ENCODE measurements at places on chromosomes 3 and 15.

GRCh38 chr3:49519296-49519695 lies 35.0 kb upstream of the BSN start:
- DNase-seq: no peak

- no peak for DNase-seq
Observed at GRCh38 chr15:75069301-75069925, 46.0 kb downstream of the PPCDC start.

DNA sequence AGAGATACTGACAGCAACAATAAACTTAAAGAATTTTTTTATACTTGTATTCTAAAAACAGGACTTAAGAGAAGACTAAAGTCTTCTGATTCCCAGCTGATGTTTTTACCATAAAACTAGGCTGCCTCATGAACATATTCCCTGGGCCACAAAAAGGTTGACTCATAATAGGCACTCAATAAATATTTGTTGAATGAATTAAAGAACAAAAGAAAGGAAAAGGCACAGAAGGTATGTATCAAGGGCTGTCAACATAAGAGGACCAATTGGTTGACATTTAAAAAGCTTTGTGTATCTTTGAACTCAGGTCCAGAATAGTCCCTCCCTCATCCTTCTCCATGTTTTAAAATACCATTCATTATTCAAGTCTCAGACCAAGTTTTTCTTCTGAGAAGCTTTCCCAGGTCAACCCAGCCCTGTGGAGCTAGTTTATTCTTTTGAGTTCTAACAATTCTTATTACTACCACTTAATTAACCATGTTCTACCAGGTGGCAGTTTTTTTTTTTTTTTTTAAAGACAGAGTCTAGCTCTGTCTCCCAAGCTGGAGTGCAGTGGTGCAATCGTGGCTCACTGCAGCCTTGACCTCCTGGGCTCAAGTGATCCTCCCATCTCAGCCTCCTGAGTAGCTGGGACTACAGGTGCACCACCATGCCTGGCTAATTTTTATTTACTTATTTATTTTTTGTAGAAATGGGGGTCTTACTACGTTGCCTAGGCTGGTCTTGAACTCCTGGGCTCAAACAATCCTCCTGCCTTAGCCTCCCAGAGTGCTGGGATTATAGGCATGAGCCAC lies 17.5 kb upstream of the ARHGEF3 start:
- no peak for DNase-seq

DNA sequence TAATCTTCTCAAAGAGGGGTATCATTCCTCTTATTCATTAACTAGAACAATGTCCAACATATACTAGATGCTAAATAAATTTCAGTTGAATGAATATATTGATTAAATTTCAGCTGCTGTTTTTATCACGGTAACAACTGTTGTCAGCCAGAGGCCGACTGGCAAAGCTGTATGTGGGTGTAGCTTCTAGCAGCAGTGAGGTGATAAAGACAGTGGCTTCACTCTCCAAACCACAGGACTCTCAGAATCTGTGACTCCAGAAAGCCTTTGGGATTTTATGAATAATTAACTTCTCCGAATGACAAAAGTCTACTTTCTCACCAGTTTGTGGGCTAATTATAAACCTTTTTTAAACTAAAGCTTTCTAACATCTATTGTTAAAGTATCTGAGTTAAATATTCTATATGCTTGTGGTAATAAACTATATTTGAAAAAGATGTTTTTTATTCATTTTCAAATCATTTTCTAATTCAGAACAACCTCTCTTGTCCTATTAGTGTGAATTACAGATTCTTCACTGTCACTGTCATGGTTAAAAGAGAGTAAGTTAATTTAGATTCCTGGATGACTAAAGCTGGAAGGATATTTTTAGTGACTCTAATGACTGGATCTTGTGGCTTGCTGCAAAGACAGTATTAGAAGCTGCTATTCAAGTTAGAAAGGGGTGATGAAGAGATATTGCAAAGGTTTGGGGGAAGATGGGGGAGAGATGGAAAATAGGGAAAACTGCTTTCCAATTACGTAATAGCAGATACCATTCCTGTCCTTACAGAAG lies 796.4 kb upstream of the ARPP21 start:
- no peak for DNase-seq

DNA sequence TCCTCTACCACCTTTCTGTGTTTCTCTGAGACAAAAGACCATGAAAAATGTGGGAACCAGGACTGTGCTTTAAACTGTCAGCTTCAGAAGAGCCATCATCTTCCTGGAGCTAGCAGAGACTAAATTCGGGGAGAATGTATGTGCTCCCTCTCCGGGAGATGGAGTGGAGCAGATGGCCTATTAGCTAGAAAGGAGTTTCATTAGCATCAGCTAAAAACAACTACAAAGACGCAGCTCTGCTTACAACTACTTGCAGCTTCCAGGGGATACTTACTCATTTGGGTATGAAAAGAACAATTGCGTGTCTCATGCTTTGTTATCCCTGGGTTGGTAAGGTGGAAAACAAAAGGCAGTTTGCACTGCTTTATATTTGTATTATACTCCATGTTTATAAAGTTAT lies 159.6 kb downstream of the MFSD1 start:
- DNase-seq: no peak

DNA sequence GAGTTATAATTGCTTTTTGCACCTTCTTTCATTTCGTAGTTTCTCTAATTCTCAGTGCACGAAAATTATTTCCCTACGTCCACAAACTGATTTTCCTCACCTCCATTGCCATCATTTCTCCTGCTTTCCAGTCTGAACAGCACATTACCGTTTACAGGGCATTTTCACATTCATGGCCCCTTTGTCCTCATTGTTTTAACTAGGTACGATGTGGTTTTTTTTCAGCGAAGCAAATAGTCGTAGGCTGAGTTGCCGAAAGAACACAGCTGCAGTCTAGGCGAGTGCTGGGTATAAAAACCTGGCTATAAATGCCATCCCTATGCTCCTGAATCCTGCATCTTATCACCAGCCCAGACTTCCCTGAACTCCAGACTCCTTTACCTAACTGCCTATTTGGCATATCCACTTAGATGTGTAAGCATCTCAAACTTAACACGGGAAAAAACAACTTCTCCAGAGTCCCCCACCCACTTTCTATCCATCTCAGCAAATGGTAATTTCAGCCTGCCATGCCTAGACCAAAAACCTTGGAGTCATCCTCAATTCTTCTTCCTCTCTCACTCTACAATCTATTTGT lies 691 bp upstream of the FSIP1 start:
- DNase-seq: no peak

GRCh38 chr3:192011137-192011536 lies 550.2 kb downstream of the PYDC2 start:
- DNase-seq: no peak

GRCh38 chr15:34795267-34796081 lies at the start of gene ACTC1:
Gene ACTC1 (minus strand): TSS chr15:34795549. CDS start chr15:34794808, 741 bp downstream.
- peak; percentile 13 for DNase-seq

DNA sequence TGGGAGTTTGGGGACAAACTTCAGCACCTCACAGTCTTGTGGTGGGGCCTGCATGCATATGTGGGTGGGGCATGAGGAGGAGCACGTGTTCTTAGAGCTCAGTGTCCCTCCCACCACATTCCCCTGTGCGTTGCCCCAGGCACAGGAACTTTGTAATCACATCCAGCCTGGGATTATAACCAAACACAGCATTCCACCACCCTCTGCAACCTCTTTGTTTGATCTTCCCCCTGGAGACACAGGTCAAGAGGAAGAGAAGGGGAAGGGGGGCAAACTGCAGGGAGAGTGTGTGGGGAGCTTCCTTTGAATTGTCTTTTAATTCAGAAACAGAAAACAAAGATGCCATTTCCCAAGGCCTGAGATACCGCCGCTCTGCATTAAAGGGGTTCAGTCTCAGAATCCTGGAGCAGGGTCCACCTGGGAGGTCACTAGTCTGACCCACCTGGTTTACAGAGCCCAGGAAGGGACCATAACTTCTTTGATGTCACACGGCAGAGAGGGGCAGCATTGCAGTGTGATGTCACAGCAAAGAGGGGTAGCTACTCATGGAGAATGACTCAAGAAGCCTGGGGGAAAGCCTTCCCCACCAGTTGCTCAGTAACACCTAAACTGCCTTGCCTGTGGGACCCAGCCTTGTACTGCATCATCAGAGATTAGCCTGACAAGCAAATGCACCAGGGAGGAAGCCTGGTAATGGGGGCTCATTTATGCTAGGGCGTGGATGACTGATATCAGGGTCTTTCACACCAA lies 106.3 kb upstream of the RNU6-1 start:
- DNase-seq: no peak

DNA sequence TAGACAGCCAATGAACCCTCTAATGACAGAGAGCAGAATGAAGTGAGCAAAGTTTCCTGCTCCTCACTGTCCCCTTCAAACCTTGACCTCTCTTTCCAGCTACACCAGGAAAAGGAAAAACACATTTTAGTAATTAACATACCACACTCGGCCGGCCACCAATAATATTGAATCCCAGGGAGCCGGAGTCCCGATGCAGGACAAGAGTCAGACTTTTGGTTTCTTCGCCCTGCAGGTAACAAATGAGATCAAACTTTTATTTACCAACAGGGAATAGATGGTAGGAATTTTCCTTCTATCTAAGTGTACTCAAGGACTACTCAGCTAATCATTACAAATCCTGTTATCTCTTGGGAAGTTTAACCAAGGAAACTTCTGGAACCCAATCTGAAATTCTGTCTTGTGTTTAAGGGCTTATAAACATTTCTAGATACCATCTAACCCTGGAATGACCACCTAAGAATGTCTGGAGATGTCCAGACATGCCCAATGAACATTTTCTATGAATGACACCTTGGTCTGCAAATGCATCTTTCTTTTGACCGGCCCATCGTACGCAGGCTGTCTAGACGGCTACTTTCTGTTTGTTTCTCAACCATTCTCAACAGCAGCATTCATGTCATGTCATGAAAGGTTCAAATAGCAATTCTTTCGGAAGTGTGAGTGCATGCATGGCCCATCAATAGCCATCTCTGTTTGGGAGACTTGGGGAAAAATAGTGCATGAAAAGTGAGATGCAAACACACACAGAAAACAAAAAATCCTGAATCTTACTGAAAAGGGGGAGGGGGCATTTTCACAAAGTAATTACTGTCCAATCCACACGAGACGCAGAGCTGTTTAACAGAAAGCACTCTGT lies 16.1 kb downstream of the PDZRN3 start:
- no peak for DNase-seq

GRCh38 chr3:134179508-134179907 lies 71.2 kb downstream of the RYK start:
- no peak for DNase-seq

DNA sequence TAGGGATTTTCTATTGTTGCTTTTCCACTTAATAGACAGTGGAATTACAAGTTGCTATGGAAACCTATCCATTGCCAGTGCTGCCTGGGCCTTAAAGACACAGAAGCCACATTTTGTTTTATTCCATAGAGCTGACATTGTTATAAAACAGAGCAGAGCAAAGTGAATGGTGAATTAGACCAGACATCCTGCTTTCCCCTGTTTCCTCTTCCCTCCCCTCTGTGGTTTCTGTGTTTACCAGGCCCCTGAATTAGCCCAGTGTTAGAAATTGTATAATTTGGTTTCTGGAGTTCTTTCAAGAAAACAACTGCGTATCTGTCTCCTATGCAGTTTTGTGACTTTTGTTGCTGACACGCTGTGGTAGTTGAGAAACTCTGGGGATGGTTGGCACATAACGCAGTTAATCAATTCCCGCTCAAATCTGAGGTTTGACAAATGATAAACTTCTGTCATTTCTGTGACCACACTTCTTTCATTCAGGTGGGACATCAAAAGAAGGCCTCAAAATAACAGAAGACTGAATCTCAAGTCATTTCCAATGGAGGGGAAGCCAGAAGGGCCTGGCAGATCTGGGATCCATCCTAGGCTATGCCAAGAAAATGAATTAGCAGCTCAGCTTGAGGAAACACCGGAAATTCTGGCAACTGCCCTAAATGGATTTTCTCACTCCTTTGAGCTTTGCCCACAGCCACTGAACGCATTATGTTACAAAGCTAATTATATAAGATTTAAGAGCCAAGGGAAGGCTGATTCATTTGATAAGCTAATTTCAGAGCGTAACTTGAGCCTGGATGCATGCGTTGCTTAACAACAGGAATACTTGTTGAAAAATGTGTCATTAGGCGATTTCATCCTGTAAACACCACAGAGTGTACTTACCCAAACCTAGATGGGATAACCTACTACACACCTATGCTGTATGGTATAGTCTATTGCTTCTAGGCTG lies 46.9 kb downstream of the NR1D2 start:
- DNase-seq: no peak

GRCh38 chr3:8112587-8112986 lies 389.0 kb upstream of the LMCD1 start:
- no peak for DNase-seq

DNA sequence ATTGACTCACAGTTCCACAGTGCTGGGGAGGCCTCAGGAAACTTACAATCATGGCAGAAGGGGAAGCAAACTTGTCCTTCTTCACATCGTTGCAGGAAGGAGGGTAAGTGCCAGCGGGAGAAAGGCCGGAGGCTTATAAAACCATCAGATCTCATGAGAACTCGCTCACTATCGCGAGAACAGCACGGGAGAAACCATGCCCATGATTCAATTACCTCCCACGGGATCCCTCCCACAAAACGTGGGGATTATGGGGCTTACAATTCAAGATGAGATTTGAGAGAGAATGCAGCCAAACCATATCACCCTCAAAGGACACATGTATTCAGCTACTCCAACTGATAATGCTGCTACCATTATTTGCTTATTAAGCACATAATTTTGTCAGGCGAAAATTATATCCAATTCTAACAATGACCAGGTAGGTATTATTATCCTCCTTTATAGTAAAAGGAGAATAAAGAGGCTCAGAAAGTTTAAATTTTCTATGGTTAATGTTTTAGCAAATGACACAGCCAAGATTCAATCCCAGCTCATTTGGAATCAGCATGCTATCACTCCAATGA lies 327.2 kb upstream of the CDIN1 start:
- DNase-seq: no peak

- no peak for DNase-seq
Observed at GRCh38 chr3:171454041-171454440, 6.2 kb downstream of the TNIK start.

- no peak for DNase-seq
Observed at GRCh38 chr15:90571063-90571541, 41.4 kb downstream of the CRTC3 start.

- no peak for DNase-seq
Observed at GRCh38 chr3:126912491-126913195, 70.3 kb upstream of the PLXNA1 start.

DNA sequence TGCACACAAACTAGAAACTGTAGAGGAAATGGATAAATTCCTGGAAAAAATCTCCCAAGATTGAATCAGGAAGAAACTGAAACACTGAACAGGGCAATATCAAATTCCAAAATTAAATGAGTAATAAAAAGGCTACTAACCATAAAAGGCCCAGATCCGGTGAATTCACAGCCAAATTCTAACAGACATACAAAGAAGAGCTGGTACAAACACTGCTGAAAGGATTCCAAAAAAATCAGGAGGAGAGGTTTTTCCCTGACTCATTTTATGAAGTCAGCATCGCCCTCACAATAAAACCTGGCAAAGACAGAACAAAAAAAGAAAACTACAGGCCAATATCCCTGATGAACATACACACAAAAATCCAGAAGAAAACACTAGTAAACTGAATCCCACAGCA lies 462.4 kb upstream of the THBS1 start:
- DNase-seq: no peak
